Bronchial epithelial cell (primary cell): ENCODE measurements at places on chromosomes 3 and 15. TPM values are rescaled to one million over a fixed set of nuclear protein-coding genes. Genes with fewer than 3 reads are reported as not detected.

GRCh38 chr15:39889601-39890000 is 30.5 kb downstream of the GPR176 start:
- no peak for DNase-seq

- no peak for DNase-seq
These were observed 99.9 kb downstream of the APBA2 start for GRCh38 chr15:28985691-28986090.

GRCh38 chr3:57557085-57557537 is 1.0 kb downstream of the PDE12 start:
- DNase-seq: peak; percentile 41

The CPEB1 gene
- under 0.01 TPM in 2 replicates for total RNA-seq

DNA sequence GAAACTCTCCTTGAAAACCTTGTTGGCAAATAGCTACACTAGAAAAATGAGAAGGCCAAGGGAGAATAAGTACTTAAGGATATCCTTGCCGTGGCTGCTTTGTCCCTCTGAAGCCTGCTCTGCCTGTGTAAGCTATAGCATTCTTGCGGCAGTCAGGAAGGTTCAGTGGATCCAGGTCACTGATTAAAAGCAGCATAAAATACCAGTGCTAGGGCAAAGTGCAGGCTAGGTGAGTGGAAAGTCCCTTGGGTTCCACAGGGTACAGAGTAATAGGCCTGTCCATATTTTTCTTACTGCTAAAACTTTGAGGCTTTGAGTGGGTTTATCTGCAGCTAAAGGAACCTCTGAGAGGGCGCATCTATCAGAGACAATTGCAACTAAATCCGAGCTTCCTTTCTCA is 10.3 kb downstream of the CXCR6 start:
- no peak for DNase-seq

The FEZF2 gene
- total RNA-seq: not detected in 2 replicates

- DNase-seq: no peak
These were observed 22.0 kb downstream of the ZNF710 start for GRCh38 chr15:90022905-90023700.

The CPNE4 gene
- under 0.01 TPM in 1 of 2 replicates, not detected in the other for total RNA-seq

DNA sequence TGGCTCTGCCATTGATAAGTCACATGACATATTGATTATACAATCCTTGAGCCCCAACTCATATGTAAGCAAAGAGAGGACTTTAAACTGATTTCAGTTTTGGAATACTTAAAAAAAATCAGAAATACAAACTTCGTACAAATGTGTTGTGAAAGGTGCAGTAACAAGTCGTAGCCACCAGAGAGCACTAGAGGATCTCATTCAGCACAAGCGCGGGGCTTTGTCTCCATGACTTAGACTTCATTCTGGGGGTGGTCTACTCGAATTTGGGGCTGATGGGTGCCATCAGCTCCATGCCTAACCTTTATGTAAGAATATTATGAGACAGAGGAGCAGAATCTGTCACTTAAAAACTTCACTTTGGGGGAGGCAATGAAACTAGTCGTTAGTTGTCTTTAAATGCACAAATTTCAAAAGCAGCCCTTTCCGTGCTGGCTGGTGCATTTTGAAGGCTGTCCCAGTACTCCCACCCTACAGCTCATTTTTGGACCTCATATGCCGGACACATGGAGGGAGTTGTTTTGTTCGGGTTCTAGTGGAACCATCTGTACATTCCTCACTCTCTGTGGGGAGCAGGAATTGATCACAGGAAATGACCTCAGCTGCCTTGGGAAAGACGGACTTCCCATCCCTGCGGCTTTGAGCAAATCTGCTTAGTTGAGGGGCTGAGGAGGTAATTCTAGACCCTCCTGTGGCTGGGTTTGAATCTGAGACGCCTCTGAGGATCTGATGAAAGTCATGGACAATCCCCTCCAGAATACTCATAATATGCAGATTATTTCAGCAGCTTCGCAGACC is 27.5 kb upstream of the MASP1 start:
- peak; percentile 48 for DNase-seq

DNA sequence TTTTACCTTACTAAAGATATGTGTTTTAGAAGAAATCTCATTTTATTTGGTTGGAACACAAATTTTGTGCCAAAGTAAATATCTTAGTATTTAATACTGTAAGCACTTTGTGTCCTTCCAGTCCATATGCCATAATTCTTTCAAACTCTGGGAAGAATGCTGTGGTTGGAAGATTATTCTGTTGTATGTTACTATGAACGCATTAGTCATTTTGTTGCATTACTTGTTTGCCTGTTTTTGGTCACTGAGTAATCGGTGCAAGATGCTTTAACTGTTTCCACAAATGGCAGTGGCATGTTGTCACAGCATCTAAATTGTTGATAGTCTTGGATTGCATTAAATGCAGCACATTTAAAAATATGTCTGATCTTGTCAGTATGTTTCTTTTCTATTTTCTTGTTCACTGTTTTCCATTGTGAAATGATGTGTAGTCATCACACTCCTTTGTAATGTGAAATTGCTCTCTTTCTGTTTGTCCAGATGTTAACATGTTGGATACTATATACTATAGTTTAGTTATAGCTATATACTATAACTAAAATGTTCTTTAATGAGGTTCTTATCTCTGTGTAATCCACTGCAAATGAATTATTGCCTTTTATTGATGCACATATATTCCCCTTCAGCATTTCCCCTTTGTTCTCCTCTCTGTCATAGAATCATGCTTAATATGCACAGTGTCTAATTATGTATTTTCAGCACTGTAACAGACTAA is 89.9 kb upstream of the FLNB start:
- DNase-seq: peak; percentile 81

- DNase-seq: no peak
These were observed 215.8 kb downstream of the KCNH8 start for GRCh38 chr3:19364148-19364547.
